ENCODE measurements at places on chromosomes 4 and X.

DNA sequence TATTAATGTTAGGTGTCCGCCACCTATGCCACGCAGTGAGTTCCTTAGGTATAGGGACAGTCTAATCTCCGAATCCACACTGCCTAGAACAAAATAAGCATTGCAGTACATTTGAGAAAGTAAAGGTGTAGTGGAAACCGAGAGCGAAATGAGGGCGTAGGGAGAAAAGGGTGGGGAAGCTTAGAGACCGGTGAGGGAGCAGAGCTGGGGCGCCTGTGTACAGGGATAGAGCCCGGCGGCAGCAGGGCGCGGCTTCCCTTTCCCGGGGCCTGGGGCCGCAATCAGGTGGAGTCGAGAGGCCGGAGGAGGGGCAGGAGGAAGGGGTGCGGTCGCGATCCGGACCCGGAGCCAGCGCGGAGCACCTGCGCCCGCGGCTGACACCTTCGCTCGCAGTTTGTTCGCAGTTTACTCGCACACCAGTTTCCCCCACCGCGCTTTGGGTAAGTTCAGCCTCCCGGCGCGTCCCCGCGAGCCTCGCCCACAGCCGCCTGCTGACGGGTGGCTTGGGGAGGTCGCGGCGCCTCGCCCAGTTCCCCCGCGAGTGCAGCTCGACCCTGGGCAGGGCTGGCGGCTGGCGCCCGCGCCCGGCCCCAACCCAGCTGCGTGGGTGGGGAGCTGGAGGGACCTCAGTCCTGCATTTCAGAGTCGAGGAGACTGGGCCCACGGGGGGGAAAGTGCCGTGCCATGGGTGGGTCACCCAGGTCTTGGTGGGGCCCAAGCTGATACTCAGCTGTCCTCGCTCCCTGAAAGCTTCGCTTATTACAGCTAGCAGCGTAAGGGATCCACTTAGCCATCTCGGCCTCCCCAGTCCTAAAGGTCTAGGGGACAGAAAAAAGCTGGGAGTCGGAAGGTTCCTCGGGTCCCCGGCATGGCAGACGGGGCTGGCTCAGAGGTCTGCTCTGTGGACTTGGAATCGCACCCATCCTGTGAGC lies at the start of gene ANXA3:
Gene ANXA3, plus strand, starts transcription at position 351 of the 932 bp plus-strand sequence. CDS start 2,704 bp downstream, outside the sequence.
- DNase-seq, result peak; percentile 89

DNA sequence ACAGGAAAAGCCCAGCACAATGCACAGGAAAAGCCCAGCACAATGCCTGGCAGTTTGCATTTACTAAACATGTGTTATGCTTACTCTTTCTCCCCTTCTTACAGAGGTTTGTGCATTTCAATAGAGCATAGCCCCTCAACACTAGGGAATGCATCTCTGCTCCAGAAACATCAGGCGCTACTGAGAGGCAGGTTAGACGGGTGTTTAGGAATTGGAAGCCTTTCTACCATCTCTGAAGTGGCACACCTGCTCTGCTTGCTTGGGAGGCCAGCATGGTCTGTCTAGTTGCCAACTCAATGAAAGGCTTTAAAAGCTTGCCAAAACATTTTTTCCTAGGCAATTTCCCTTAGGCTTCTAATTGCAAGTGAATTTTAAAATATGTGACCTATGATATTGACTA lies 55.7 kb downstream of the GRID2 start:
- peak; percentile 47 for DNase-seq

DNA sequence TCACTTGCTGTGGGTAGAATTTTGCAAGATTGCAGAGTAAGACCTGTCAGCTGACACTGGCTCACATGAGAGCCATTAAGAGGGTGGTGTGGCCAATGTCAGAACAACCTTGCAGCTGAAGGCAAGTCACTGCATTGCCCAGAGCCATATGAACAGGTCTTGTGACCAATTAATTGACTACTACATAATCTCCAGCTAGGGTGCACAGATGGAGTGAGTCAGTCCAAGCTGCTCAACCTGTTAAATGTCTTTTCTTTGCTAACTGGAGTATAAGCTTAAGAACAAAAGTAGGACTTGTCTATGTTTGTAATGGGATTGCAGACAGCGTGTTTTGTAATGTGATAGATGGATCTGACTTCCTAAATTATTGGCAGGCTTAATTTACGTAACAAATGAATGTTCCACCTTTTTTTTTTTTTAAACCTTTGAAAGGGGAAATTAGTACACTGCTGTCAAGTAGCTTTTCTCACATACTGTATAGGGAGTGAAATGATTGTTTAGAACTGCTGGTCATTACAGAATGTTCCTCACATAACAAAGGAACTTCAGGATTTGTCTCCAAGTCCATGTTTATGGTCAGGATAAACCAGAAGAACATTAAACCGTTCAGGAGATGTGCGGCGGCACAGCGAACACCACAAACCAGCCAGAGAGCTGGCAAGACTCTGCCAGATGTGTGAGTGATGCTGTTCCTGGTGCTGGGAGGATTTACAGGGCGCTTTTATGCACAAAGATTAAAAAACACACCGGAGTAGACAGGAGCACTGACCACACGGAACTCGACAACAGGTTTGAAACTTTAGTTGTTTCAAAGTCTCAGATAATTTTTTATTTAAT lies 37.0 kb downstream of the FNIP2 start:
- no peak for DNase-seq

DNA sequence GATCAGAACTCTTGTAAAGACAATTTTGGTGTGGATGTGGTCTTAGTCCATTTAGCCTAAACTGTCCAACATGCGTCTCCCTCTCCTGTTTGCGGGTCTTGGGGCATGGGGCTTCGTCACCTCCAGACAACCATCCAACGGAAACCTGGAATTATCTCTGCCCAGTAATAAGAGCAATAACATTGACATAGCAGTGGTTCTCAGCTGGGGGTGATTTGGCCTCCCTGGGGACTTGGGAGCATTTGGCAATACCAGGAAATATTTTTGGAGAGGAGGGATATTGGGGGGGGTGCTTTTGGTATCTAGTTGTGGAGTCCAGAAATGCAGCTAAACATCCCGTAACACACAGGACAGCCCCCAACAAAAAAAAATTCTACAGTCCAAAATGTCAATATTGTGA lies 47.2 kb downstream of the SEL1L3 start:
- DNase-seq, result no peak

GRCh38 chrX:77975755-77976154 lies 6.3 kb upstream of the PGAM4 start:
- DNase-seq, result no peak

GRCh38 chr4:23873717-23874535 lies 15.9 kb downstream of the PPARGC1A start:
- no peak for DNase-seq

GRCh38 chrX:16039834-16040233 lies 83.5 kb upstream of the GRPR start:
- no peak for DNase-seq

DNA sequence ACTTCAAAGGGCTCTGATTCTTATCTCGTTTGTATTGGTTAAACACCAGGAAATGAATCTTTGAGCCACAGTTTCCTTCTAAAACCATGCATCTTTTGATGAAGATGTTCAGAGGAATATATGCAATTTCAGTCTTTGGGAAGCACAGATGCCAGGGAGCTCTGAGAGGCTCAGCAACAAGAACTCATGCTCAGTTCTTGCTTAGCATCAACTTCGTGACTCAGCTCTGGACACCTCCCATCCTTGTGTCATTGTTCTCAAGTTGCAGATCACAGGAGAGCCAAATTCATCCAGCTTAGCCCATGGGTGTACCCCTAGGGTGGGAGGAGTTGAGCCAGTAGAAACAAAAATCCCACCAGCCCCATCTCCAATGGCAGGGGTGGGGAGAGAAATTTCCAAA lies 219.6 kb upstream of the MAOA start:
- DNase-seq, result no peak

DNA sequence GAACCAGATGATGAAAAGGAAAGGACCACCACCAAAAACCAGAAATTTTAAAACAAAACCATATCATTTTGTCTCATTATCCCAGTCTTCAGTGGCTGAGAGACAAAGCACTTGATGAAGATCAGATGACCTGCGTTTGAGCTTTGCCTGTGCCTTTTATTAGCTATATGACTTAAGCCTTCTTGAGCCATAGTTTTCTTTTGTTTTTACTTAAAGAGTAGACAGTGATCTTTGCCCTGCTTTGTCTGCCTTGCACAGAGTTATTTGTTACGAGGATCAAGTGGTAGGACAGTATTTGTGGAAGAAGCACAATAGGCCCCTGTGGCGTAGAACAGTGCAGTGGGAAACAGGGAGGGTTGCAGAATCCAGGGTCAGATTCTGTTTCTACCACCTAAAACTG lies 89.9 kb downstream of the SLC10A6 start:
- no peak for DNase-seq

- no peak for DNase-seq
Measured at GRCh38 chrX:48893556-48894348, 3.8 kb downstream of the TIMM17B start.

GRCh38 chrX:11786862-11787261 lies 28.8 kb downstream of the MSL3 start:
- DNase-seq, result no peak

- DNase-seq, result peak; percentile 79
Measured at GRCh38 chrX:10014462-10015354, 47.5 kb downstream of the CLDN34 start.

DNA sequence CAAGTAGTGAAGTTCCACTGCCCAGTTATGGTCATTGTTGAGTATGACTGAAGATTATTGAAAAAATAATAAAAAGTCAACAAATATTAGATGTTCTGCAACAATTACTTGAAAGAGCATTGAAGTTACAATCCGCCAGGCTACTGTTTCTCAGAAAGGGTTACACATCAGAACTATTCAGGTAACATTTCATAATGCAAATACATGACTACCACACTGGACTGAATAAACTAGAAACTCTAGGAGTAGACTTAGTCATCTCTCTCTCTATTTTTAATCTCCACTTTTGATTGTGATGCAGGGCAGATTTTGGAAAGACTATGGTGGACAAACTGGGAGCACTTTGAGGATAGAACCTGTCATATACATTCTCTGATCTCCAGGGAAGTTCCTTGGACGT lies 748.2 kb upstream of the ATOH1 start:
- DNase-seq, result no peak

DNA sequence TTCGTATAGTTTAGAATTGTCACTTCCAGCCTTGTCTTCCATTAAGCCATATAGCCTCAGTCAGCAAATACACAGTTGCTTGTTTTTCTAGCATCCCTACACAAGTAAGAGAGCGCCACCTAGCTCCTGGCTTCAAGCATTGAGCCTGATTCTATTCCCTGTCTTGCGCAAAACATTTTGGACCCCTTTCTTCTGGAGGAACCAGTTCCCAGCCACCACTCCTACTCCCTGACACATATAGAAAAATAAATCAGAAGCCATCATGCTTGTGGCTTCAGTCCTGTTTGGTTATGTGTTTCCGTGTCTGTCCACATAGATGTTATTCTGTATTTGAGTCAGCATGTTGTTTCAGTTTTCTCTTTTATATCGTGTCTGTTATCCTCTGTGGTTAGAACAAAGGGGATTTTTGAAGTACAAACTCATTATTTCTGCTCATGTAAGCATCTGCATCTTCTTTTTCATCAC lies 59.9 kb downstream of the GK start:
- DNase-seq, result peak; percentile 73

- no peak for DNase-seq
Measured at GRCh38 chrX:65644621-65645289, 22.7 kb upstream of the MSN start.

- no peak for DNase-seq
Measured at GRCh38 chrX:113384628-113385027, 544.0 kb upstream of the AMOT start.

GRCh38 chr4:139455126-139455538 lies 1.2 kb downstream of the RAB33B start:
- no peak for DNase-seq

- no peak for DNase-seq
Measured at GRCh38 chr4:102843273-102843672, 15.9 kb upstream of the UBE2D3 start.

DNA sequence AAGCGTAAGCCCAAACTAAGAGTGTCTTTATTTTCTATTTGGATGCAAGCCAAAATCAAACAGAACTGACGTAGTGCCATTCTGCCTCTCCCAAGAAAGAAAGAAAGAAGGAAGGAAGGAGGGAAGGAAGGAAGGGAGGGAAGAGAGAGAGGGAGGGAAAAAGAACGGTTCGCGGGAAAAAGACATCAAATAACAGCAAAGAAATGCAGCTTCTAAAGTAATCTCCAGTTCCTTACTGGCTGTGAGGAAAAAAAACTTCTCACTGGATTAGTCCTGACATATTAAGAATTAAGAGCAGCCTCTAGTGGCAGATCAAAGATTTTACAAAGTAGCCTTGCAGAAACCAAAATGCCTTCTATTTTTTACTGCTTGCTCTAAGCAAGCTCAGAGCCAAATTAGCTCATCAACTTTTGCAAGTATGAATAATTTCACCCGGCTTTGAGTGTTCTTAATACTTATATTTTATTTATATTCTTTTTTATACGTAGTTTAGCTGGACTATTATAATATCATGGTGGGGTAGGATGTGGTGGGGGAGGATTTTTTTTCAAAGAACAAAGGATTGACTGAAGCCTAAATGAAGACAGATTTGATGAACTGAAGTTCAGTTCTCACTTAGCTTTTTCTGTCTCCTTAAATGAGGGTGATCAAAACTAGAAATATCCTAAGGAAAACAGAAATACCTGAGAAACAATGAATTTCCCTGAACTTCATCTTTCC lies 36.6 kb downstream of the PITX2 start:
- peak; percentile 79 for DNase-seq

GRCh38 chr4:155759372-155760252 lies 791 bp downstream of the GUCY1B1 start:
- peak; percentile 58 for DNase-seq

DNA sequence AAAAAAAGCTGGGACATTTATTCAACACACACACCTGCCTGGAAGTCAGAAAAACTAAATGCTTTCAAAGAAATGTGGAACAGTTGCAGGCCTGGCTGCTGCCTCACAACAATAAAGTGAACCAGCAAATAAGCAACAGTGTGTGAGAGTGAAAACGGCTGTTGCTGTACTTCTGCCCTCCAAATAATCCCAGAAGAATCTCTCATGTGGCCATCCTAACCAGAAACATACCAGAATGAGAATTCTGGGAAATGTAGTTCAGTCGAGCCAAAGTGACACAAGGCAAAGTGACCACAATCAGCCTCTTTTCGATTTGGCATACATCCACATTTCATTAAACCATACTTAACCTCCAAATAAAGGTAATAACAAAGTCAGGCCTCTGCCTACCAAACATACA lies 204.5 kb downstream of the SLC7A11 start:
- DNase-seq, result peak; percentile 17

All from GM23338 (cell line).